Smooth muscle cell of bladder (primary cell): ENCODE measurements at places on chromosomes 5 and 9. TPM values are rescaled to one million over a fixed set of nuclear protein-coding genes. Genes with fewer than 3 reads are reported as not detected.

The FOXD4L5 gene
- under 0.01 TPM in 2 replicates for total RNA-seq

The PCDHB2 gene
- 1.6 and 1.8 TPM in 2 replicates for total RNA-seq

The OR1J2 gene
- 0.14 TPM in 1 of 2 replicates, not detected in the other for total RNA-seq

The FAM221B gene
- total RNA-seq, result not detected in 2 replicates

The RABGAP1 gene
- total RNA-seq, result 35.0 and 35.6 TPM in 2 replicates

The RNF183 gene
- total RNA-seq, result not detected in 2 replicates

The DEPDC1B gene
- total RNA-seq, result 1.1 and 1.6 TPM in 2 replicates

The DMGDH gene
- 2.3 and 2.7 TPM in 2 replicates for total RNA-seq

The TRPM3 gene
- total RNA-seq, result 0.85 and 0.92 TPM in 2 replicates

The CMYA5 gene
- 1.3 and 3.0 TPM in 2 replicates for total RNA-seq

The LRRC70 gene
- 0.55 and 0.57 TPM in 2 replicates for total RNA-seq

The CDH6 gene
- 40.0 and 42.6 TPM in 2 replicates for total RNA-seq

The NIPAL4 gene
- total RNA-seq, result 0.14 TPM in 1 of 2 replicates, not detected in the other

The CENPH gene
- 3.8 and 7.3 TPM in 2 replicates for total RNA-seq

The SLC6A19 gene
- not detected in 2 replicates for total RNA-seq

The FOXD4L3 gene
- not detected in 2 replicates for total RNA-seq

The SLC34A1 gene
- total RNA-seq, result not detected in 2 replicates

The NUTM2F gene
- total RNA-seq, result not detected in 2 replicates

The ALDH1A1 gene
- total RNA-seq, result 238 and 290 TPM in 2 replicates

The CBY3 gene
- total RNA-seq, result not detected in 2 replicates

The FBP2 gene
- total RNA-seq, result not detected in 2 replicates

The GABRA1 gene
- not detected in 2 replicates for total RNA-seq

The DMRT2 gene
- under 0.01 and 0.09 TPM in 2 replicates for total RNA-seq

The ZFP2 gene
- 0.83 and 1.00 TPM in 2 replicates for total RNA-seq

The SLC6A7 gene
- not detected in 2 replicates for total RNA-seq

The TTC23L gene
- 0.37 and 0.43 TPM in 2 replicates for total RNA-seq

The FREM1 gene
- total RNA-seq, result under 0.01 and 0.09 TPM in 2 replicates

The NPR3 gene
- total RNA-seq, result 144 and 422 TPM in 2 replicates

The MLLT3 gene
- total RNA-seq, result 39.3 and 44.9 TPM in 2 replicates

The THBS4 gene
- total RNA-seq, result 1.1 and 3.2 TPM in 2 replicates

The TPM2 gene
- 1,100 and 1,291 TPM in 2 replicates for total RNA-seq

The KCNV2 gene
- not detected in 2 replicates for total RNA-seq

The GFM2 gene
- 30.7 and 36.0 TPM in 2 replicates for total RNA-seq

The SCGB3A2 gene
- total RNA-seq, result not detected in 2 replicates

The IL3 gene
- not detected in 2 replicates for total RNA-seq

The ENHO gene
- not detected in 2 replicates for total RNA-seq

The WDR55 gene
- 24.5 and 28.3 TPM in 2 replicates for total RNA-seq

The F12 gene
- 0.18 and 0.28 TPM in 2 replicates for total RNA-seq

The DBH gene
- not detected in 2 replicates for total RNA-seq

The SCGB3A1 gene
- not detected in 2 replicates for total RNA-seq

The SEPTIN8 gene
- 44.2 and 50.6 TPM in 2 replicates for total RNA-seq

The C9orf153 gene
- 0.18 and 0.43 TPM in 2 replicates for total RNA-seq

The C1QTNF2 gene
- 0.28 and 0.37 TPM in 2 replicates for total RNA-seq

The SHROOM1 gene
- 2.5 and 2.6 TPM in 2 replicates for total RNA-seq

The CER1 gene
- total RNA-seq, result not detected in 2 replicates
